ENCODE measurements at places on chromosomes 7 and 10.

- DNase-seq, result no peak
These were observed 159.3 kb upstream of the TMEM196 start for GRCh38 chr7:19932549-19933249.

GRCh38 chr7:38746438-38746837 lies 115.3 kb upstream of the AMPH start:
- no peak for DNase-seq

- DNase-seq, result no peak
These were observed 16.2 kb upstream of the SND1 start for GRCh38 chr7:127635659-127636285.

GRCh38 chr10:55168343-55168742 lies 367.3 kb upstream of the PCDH15 start:
- DNase-seq, result no peak

DNA sequence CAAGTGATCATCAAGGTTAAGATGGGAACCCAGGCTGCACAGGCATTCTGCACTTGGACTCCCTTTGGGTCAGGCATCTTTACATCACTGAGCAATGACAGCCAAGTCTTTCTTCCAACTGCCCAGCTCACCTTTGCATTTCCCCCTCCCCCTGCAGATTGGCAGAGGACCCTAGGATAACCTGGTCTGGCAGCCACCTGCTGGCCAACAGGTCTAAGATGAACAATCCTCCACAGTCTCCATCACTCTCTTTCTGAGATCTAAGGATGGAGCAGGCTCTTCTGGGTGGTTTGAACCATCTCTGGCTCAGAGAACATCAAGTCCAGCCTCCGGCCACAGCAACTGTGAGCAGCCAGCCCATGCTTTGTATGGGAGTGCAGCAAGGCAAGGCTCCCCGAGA lies 75.8 kb downstream of the RAB11FIP2 start:
- no peak for DNase-seq

DNA sequence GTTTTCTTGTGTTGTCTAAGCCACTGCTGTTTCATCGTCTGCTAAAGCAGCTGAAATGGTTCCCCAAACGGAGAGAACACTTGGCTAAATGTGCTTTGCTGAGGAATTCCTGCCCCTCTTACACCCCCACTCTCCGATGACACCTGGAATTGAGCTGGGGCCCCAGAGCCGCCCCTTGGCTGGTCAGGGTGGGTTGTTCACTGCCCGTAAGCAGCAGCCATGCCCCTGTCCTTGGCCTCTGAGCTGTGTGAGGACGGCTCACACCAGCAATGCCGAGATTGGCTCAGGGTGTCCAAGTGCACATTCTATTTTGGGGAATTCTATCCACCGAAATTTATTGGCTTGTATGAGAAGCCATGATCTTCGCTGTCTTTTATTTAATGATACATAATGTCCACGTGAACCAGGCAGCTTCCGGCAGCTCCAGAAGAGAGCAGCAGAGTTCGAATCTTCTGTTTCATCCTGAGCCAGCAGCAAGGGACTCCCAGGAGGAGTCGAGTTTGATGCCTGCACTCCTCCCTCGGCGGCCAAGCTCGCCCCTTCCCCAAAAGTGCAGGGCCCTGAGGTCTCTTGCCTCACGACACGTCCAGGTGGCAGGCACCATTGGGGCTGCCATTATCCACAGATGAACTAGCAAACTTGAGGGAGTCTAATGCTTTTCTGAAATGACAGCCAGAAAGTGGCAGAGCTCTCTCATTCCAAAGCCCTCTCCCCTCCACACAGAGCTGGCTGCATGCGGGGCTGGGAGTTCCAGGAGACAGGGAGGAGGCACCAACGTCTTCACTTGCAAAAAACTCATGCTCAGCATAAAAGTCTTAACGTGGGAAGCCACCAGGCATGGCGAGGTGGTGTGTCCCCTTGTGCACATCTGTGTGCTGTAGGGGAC lies 114.0 kb downstream of the WDR37 start:
- DNase-seq, result no peak

DNA sequence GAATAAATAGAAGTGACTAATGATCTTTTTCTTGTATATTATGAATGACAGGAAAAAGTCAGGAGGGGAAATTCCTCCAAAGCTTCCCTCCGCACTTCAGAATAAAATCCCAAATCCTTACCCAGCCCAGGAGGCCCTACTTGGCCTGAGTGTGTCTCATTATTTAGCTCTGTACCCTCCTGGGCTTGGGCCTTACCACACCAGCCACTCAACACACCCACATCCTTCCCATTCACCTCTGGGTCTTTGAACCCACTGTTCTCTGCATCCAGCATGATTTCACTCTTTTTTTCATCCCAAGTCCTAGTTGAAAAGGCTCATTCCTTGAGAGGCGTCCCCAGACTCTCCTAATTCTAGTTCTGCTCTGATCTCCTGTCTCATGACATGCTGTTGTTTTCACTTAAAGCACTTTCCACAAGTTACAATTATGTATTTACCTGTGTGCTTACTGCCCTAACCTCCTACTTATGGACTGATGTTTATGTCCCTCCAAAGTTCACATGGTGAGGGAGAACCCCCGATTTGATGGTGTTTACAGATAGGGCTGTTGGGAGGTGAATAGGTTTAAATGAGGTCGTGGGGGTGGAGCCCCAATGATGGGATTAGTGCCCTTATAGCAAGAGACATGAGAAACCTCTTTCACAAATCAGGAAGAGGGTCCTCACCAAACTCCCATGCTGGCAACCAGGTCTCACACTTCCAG lies 6.4 kb downstream of the NOD1 start:
- no peak for DNase-seq

GRCh38 chr10:119090968-119091367 lies 10.4 kb upstream of the EIF3A start:
- DNase-seq, result no peak

DNA sequence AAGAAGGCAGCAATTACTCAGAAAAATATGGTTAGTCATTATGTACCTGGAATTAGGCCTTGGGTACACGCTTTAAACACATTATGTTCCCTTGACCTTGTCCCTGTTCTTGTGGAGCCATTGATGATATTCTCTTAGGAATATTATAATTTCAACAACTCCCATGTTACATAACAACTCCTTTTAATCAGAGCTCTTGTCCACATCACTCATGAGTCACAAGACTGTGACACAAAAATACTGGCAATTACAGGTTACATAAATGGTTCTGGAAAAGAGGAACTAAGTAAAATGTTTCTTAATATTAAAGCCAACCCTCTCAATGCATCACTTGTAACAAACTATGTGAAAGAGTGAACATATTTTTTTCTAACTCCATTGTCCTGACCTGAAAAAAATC lies 143.8 kb upstream of the PCLO start:
- DNase-seq, result no peak

DNA sequence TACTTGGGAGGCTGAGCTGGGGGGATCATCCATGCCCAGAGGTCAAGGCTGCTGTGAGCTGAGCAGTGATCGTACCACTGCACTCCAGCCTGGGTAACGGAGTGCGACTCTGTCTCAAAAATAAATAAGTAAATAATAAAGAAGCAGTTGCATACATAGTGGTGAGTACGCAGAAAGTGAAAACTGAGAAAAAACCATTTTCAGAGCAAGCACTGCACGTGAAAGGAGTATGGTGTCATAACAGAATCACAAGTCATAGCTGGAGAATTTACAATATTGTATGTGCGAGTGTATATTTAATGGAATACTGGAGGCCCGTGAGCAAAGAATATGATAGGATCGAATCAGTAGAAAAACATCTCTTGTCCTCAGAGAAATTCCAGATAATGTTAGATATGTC lies 22.3 kb downstream of the KIAA1217 start:
- no peak for DNase-seq

- peak; percentile 40 for DNase-seq
These were observed 46.9 kb downstream of the AHCYL2 start for GRCh38 chr7:129271500-129272355.

- no peak for DNase-seq
These were observed 149.1 kb upstream of the ADO start for GRCh38 chr10:62655337-62655994.

DNA sequence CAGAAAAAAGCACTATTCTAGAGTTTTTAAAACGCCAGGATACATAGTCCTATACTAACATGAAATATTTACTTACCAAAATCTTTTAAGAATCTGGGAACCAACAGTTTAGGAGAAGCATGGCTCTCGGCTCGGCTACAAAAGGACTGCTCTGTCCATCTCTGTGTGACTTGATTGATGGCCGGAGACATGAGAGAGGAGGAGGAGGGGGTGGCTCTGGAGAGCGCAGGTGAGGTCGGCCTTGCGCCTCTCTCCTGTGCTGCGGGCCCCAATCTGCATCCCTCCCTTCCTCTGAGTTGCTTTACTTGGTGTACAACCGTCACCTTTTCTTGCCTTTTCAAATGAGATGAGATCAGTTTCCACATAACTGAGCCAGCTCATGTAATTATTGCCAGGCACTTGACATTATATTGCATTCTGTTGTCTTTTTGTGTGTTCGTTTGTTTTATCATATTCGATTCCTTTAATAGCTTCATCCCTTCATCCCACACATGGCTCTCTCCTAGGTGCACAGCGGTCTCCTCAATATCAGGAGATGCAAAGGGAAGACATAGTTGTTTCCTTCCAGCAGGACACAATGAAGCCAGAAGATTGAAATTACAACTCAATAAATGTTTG lies 87.8 kb upstream of the KLF6 start:
- no peak for DNase-seq

DNA sequence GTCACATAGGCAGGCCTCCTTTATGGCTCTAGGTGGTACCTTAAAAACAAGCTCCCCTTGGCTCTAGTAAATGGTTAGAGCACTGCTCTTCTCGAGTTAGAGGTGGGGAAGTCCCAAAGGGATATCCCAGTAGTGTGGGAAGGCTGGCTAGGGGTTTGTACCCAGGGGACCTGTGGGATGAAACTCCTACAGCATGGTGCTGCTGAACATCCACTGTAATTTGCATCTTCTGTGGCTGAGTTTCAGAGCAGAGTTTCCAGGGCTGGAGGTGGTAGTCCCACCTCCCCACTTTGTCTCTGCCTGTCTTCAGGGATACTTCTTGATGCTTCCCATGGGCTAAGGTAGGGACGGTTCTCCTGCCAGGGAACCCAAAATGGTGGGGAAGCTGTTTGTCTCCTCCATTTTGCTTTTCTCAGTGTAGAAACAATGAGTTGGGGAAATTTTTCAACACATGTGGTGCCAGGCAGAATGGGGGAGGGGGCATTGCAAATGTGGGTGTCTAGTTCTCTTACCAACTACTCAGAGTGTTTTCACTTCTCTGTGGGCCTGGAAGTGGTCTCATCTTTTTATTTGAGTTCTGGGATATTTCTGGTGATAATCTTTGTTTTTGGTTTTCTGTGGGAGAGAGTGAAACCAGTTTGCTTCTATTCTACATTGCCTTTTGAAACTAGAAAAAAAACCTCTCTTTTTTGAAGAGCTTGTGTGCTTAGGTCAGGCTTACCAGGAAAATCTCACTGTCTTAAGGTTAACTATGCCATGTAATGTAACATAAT lies 36.3 kb downstream of the SCART1 start:
- no peak for DNase-seq

DNA sequence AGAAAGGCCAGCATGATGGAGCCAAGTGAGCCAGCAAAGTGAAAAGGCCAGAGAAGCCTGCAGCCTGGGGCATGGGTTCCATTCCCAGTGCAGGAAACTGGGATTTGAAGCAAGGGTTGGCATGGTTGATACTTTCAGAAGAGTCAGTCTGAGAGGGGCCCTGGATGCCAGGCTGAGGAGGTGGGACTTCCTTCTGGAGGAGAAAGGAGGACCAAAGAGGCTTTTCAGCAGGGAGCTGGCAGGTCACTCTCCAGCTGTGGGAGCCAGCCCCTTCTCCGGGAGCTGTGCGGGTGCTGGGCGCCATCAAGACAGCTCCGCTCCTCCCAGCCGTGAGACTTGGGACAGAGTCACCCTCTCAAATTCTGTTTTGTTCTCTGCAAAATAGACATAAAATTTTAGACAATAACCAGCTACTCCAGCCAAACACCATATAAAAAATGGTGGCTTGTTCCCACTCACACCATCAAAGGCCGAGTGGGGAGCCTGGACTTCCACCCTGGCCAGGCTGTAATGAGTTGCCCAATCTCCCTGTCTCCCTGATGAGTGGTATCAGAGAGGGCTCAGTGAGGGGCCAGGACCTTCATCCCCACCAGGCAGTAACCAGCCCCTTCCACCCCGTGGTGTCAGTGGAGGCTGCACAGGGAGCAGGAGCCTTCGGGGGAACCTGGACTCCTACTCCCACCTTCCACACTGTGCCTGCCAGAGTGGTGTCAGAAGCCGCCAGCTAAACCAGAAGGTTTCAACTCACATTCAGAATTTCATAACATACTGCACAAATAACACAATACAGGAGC lies 133.6 kb upstream of the RET start:
- DNase-seq, result no peak

DNA sequence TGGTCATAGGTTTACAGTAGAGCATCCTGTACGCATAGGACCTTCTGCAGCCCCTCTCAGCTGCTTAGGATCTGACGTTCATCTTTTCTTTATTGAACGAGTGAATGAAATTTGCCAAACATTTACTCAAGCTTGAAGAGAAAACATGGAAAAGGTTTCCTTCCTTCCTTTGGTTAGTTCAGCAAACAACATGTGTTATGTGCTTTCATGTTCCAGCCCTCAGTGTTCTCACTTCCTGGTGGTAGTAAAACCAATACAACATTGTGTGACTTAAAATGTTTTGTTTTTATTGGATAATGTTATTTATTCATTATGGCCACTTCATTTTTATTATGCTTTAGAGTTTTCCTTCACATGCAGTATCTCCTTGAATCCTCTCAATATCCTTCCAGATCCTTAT lies 1.4 kb upstream of the CDCA7L start:
- no peak for DNase-seq

DNA sequence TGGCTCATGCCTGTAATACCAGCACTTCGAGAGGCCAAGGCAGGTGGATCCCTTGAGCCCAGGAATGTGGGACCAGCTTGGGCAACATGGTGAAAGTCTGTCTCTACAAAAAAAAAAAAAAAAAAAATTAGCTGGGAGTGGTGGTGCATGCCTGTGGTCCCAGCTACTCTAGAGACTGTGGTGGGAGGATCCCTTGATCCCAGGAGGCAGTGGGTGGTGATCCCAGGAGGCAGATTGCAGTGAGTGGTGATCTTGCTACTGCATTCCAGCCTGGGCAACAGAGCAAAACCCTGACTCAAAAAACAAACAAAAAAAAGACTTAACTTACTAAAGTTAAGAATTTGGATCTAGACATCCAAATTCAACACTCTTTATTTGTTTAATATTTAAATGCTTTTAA lies 10.2 kb upstream of the ADO start:
- no peak for DNase-seq

DNA sequence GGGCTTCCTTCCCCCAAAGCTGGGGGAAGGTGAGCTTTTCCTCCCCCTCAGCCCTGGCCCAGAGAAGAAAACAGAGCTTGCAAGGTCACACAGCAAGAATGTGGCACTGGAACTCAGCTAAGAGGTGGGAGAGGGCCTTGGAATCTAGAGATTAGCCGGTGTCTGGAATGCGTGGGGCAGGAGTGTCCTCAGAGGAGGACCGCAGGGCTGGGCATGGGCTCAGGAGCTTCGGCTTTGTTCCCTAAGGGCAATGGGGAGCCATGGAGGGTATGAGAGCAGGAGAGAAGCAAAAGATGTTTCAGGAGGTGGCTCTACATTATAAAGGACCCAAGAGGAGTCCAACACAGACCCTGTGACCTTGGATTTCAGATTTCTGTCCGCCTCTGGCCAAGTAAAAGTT lies 127.2 kb upstream of the TNRC18 start:
- DNase-seq, result no peak

- no peak for DNase-seq
These were observed 29.9 kb downstream of the LIPJ start for GRCh38 chr10:88616250-88616977.

- no peak for DNase-seq
These were observed 223.8 kb downstream of the PLXDC2 start for GRCh38 chr10:20040012-20040411.

All from G401 (cell line).